GM23248 (cell line): ENCODE measurements at places on chromosomes 2 and 18.
A peak's percentile ranks its signal among the peaks of the same experiment; 100 is the strongest.

DNA sequence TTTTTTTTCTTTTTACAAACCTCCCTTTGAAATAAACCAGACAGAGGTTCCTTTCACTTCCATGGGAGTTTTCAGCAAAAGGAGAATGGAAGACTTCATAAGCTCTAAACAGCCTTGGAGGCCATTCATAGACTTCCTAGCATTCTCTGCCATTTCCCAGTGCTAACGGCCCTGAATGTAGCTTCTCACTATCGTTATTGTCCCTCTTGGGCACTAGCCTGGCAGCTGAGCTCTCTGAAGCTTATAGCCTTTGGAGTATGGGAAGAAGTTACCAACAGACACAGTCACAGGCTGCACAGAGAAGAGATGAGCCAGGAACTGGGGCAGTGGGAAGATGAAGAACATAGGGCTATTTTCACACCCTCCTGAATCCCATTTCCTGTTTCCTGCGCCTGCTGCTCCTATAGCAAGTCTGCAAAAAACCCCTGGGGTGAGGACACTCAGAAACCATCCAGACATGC, 29.1 kb upstream of the EPC2 start:
- no peak for DNase-seq

DNA sequence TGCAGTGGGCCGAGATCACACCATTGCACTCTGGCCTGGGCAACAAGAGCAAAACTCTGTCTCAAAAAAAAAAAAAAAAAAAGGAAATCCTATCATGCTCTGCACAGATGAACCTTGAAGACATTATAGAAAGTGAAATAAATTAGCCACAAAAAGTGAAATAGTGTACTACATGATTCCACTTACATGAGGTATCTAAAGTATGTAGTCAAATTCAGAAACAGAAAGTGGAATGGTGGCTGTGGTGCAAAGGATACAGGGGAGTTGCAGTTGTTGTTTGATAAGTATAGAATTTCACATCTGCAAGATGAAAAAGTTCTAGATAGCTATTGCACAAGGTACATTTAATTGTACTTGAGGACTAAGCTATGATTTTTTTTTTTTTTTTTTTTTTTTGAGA, 5.2 kb downstream of the ZRANB3 start:
- no peak for DNase-seq

DNA sequence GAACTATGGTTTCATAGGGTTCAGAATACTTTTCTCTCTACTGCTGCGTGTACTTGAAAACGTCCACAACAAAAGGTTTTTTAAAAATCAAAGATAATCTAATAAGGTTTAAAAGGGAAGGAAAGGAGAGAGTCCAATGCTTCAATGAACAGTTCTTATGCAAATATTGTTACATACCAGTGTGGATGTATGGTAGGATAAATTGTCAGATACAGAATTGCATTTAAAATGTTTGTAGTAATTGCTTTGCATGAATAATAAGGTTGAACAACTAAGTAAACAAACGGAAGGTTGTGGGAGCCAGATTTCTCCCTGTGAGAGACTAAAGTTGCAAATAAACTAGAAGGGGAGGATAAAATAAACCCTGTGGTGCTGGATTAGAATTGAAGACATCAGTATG, 53.8 kb upstream of the RBBP8 start:
- DNase-seq = no peak

GRCh38 chr2:218397820-218398436, 1.7 kb upstream of the CTDSP1 start:
- peak; percentile 91 for DNase-seq

- no peak for DNase-seq
Measured at GRCh38 chr2:220157312-220157711, 529.9 kb downstream of the SLC4A3 start.

DNA sequence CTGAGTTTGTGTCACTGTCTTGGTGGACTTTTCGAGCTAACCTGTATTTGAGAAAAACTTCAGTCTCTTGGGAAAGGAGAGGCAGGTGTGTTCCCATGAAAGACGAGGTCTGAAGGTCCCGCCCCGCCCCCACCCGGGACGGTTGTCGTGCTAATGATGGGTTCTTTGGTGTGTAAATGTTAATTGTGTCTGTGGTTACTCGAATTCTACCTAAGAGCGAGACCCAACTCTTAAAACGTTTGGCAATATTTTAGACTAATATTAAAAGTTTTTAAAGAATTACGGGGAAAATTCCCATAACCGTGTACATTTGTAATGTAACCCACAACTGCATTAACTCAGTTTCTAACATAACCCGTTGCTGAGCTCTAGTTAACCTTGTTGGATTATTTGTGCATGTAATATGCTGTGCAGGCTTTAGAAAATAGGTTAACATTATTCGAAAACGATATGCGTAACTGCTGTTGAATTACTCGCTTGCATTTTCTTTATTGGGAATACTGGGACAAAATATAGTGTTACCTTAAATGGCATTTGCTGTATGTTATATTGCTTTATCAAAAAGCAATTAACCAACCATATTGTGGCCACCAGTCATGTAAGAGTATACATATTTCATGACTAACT, 833 bp downstream of the EPB41L5 start:
- peak; percentile 8 for DNase-seq
